ENCODE measurements at places on chromosomes 5 and 9.

DNA sequence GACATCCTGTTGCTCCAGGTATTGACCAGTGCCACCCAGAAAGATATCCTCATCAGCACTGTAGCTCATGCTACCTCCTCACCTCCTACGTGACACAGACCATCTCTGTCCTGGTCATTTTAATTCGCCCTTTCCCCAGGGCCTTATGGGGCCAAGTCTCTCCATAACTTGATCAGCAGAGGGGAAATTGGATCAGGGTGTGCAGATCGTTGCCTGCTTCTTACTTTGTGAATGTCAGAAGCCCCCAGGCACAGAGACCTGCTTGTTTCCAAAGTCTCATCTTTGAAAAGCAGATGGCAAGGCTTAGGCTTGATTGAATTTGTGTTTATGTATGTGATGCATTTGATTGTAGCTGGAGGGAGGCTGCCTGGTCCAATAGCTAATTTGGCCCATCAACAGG, 8.8 kb upstream of the DBH start:
- no peak for DNase-seq

DNA sequence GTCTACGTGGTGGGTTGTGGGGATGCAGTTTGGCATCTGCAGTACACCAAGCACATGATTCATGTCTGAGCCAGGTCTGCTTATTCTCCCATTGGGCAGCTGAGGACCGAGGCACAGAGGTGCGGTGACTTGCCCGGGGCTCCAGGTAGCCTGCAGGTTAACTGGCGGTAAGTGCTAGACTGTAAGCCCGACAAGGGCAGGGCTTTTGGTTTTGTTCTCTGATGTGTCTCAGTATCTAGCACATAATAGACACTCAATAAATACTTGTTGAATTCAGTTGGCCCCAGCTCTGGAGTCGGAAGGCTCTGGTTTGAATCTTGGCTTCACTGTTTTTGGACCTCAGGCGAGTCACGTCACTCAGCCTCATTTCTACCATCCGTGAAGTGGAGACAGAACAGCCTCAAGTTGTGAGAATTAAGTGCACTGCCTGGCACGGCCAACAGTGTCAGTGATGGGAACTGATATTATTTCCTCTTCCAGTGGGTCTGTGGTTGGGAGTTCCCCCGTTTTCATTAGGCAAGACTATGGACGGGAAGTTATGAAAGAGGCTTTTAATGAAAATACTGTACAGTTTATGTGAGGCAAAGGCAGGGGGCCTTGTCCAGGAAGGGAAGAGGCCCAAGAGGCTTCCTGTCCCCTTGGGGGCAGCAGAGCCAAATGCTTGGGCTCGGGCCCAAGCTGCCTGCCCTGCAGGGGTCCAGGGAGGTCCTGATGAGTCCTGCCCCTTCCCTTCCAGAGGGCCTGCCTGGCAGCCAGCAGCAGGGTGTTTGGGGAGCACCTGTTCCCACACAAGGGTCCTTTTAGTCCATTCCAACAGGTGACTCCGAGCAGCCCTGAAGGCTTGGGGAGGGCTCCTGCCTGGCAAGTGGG, 3.3 kb downstream of the PRELID1 start:
- DNase-seq, result no peak

GRCh38 chr9:39587844-39588499, 232.5 kb downstream of the SPATA31A1 start:
- DNase-seq, result no peak

- no peak for DNase-seq
Observed at GRCh38 chr5:149063017-149063687, at the start of gene SH3TC2. SH3TC2 (minus strand) TSS chr5:149063062; CDS start chr5:149063022, 40 bp downstream.

- DNase-seq, result no peak
Observed at GRCh38 chr5:119878712-119879111, 249.4 kb downstream of the FAM170A start.

- no peak for DNase-seq
Observed at GRCh38 chr9:121972501-121972981, 120.6 kb downstream of the TTLL11 start.

- DNase-seq, result no peak
Observed at GRCh38 chr9:129640871-129641749, 841 bp downstream of the ASB6 start.

GRCh38 chr5:97377582-97377981, 194.5 kb upstream of the RIOK2 start:
- DNase-seq, result no peak

GRCh38 chr5:77181173-77181572, 29.3 kb upstream of the PDE8B start:
- DNase-seq, result no peak

DNA sequence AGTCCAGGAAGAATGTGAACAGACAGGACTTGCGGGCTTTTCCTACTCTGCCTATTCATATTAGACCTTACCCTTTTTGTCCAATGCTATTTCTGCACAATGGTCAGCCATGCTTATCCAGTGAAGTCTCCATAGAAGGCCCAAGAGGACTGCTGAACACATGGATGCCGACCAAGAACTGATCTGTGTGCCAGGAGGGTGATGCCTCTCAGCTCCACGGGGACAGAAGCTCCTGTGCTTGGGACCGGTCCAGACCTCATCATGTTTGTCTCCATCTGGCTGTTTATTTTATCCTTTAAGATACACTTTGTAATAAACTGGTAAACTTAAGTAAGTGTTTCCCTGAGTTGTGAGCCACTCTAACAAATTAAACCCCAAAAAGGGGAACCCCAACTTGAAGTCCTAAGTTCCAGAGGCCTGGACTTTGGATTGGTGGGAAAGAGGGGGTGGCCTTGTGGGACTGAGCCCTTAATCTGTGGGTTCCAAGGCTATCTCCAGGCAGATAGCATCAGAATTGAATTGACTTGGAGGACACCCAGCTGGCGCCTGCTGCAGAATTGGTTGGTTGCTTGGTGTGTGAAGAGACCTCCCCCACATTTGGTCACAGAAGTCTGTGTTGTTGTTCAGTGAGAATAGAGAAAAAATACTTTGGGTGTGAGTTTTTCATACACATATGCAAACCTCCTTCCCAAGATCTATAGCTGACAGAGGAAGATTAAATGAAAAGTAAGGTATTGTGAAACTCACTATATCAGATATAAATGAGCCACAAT, 57.9 kb upstream of the ANKH start:
- no peak for DNase-seq

DNA sequence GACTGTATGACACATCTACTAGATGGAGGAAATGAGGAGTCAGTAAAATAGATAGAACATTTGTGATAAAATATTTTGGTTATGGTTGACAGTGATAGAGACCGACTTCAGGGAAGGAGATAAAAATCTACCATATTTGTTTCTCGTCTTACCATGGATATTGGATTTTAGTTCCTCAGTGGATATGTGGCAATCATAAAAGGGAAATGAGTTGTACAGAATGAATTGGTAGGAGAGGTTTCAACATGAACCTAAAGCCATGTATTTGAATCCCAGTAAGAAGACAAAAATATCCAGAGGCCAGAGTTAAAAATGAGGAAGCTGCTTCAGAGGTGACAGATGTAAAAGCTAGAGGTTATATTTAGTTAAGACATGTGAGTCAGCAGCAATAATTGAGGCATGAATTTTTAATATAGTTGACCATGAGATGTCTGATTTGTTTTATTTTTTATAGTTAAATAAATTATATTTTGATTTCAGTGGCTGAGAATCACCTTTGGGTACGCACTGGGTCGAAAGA, 480.4 kb upstream of the TUSC1 start:
- no peak for DNase-seq

- no peak for DNase-seq
Observed at GRCh38 chr5:9617739-9618504, 12.2 kb downstream of the TAS2R1 start.

All from activated CD4-positive, CD25-positive, alpha-beta regulatory T cell (primary cell).